ENCODE measurements at places on chromosomes 6 and 20. TPM values are rescaled to one million over a fixed set of nuclear protein-coding genes. Genes with fewer than 3 reads are reported as not detected.

- H3K27ac ChIP-seq = peak overlapping the region; percentile 73
- H3K27me3 ChIP-seq = no peaks in the 10 kb centered on the region
- no peak overlapping the region for H3K4me3 ChIP-seq
- DNase-seq = no peak
- peaks cover 37% of the 10 kb centered on the region for H3K4me1 ChIP-seq
- H3K36me3 ChIP-seq = peaks cover 2% of the 10 kb centered on the region
These were observed 119.0 kb downstream of the ALDH8A1 start for GRCh38 chr6:134830940-134831339.

DNA sequence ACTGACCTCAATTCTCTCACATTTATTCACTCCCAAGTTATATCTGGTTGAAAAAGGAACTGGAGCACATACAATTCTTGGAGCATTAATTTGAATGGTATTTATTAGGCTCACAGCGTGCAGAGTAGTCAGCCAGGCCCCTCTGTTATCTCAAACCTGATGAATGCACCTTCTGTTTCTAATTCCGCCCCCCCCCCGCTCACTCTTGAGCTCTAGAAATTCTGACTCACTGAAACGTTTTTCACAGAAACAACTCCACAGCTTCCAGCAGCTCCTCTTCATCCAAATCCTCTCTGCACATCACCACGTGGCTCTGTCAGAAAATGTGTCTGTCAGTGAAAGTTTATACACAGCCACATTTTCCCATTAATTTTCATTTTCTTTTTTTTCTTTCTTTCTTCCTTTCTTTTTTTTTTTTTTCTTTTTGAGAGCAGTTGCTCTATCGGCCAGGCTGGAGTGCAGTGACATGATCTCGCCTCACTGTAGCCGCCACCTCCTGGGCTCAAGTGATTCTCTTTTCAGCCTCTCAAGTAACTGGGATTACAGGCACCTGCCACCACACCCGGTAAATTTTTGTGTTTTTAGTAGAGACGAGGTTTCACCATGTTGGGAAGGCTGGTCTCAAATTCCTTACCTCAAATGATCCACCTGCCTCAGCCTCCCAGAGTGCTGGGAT, 109.4 kb downstream of the TBXT start:
- no peak for DNase-seq
- H3K36me3 ChIP-seq = peaks cover 1% of the 10 kb centered on the region
- no peaks in the 10 kb centered on the region for H3K27me3 ChIP-seq

Gene MAFB
- total RNA-seq = 6.1 TPM

Gene MACROD2
- 6.4 TPM for total RNA-seq

GRCh38 chr6:79377047-79377446, 142.6 kb upstream of the HMGN3 start:
- DNase-seq = no peak
- no peaks in the 10 kb centered on the region for H3K36me3 ChIP-seq
- no peak overlapping the region for H3K27ac ChIP-seq

Gene SIRPD
- total RNA-seq = not detected

DNA sequence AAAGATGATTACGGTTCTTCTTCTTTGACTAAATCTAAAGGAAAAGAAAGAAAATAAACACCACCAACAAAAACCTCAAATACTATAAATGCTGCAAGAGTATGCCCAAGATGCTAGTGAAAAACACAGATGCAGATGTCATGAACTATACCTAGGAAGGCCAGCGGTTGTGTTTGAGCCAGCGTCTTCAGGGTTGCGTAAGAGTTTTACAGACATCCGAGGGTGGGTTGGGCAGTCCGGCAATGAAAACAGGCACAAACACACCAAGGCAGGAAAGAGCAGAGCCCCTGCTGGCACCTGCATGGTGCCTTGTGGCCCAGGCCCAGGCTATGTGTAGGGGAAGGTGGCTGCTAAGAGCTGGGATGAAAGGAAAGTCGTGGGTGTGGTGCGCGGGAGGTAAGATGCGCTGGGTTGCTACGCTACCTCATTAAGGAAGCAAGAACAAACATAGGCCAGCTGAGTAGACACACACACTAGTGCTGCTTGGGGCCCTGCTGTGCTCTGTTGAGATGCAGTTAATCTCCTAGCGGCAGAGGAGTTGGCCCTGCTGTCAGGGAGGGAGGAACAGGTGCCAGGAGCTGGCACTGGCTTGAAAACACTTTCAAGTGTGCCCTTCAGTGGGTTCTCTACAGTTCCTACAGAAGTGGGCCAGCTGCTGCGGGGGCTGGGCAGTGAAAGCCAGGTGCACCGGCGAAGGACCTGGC, 170.2 kb upstream of the PLN start:
- H3K27me3 ChIP-seq = no peaks in the 10 kb centered on the region
- no peaks in the 10 kb centered on the region for H3K4me1 ChIP-seq
- DNase-seq = no peak
- no peak overlapping the region for H3K27ac ChIP-seq
- H3K4me3 ChIP-seq = no peak overlapping the region

Gene MATN4
- total RNA-seq = not detected

Gene PLCB4
- total RNA-seq = 17.2 TPM

Gene DCDC2
- total RNA-seq = 22.2 TPM

DNA sequence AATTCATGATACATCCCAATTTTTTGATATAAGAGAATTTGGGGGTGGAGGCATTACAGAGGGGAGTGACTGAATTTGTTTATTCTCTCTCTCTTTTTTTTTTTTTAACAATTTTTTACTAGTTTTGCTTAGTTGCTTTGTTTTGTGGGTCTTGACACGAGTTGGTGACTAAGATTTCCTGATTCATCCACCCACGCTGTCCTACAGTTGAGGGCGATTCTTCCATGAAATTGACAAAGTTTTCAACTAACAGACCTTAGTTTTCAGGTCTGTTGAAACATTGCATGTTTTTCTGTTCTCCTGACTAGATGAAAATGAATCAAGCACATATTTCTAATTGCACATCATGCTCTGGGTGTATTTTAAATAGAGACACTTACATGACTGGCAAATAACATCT, 613.8 kb downstream of the TFAP2B start:
- H3K4me3 ChIP-seq = no peak overlapping the region
- H3K27me3 ChIP-seq = no peaks in the 10 kb centered on the region
- no peaks in the 10 kb centered on the region for H3K4me1 ChIP-seq
- H3K36me3 ChIP-seq = no peaks in the 10 kb centered on the region
- DNase-seq = no peak
- H3K27ac ChIP-seq = no peak overlapping the region

Gene PSORS1C2
- total RNA-seq = not detected

DNA sequence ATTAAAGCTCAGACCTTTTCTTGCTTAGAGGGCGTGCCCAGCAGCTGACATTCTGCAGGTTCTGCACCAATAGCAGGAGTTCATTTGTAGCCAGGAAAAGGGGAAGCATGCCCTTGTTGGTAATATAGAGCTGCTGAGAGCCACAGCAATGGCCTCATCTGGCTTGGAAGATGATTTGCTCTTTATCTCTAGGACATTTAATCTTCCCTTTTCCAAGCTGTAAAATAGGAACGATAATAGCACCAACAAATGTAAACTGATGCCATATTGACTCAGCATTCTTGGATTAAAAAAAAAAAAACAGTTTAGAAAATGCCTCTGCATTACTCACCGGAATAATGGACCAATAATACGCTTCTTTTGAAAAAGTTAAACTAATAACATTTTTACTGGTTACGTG, 93.4 kb upstream of the SLC2A12 start:
- H3K27me3 ChIP-seq = no peaks in the 10 kb centered on the region
- H3K27ac ChIP-seq = no peak overlapping the region
- H3K4me3 ChIP-seq = no peak overlapping the region
- no peak for DNase-seq

Gene TRIM38
- 5.9 TPM for total RNA-seq

GRCh38 chr20:48822879-48823385, 4.9 kb downstream of the PREX1 start:
- no peak for DNase-seq
- H3K36me3 ChIP-seq = no peaks in the 10 kb centered on the region
- H3K4me1 ChIP-seq = peaks cover 1% of the 10 kb centered on the region
- H3K4me3 ChIP-seq = no peak overlapping the region

Gene ZNF292
- total RNA-seq = 67.9 TPM

DNA sequence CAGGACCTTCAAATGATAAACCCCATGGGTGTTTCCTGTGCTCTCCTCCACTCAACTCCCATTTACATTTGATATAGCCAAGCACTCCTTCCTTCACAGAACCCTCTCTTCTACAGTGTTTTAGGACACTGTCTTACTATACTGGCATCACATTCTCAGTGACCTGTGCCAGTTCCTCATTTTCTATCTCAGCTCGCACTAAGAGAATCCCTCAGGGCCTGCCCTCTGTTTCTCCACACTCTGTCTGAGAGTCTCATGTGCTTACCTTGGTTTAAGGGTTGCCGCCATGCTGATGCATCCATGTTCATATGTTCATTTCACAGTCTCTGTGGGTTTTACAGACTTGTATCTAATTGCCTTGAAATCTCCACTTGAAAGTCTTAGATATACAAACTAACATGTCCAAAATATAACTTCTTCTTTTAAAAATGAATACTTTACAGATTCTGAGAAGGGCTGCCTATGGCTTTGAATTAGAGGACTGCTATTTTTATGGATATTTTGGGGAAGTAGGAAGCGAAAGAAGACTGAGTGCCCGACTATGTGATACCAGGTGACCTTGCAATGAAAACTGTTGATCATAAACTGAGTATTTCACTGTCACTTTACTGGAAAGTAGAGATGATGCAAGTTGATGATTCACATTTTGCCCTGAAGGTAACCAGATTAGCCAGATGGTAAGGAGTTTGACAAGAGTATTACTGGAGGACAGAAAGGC, 153.1 kb upstream of the SIM1 start:
- DNase-seq = no peak
- H3K4me3 ChIP-seq = no peak overlapping the region
- H3K27me3 ChIP-seq = no peaks in the 10 kb centered on the region
- H3K36me3 ChIP-seq = peaks cover 13% of the 10 kb centered on the region

GRCh38 chr6:62357835-62358234, 71.8 kb upstream of the KHDRBS2 start:
- no peak overlapping the region for H3K4me3 ChIP-seq
- H3K27ac ChIP-seq = no peak overlapping the region
- no peaks in the 10 kb centered on the region for H3K36me3 ChIP-seq
- H3K27me3 ChIP-seq = no peaks in the 10 kb centered on the region

DNA sequence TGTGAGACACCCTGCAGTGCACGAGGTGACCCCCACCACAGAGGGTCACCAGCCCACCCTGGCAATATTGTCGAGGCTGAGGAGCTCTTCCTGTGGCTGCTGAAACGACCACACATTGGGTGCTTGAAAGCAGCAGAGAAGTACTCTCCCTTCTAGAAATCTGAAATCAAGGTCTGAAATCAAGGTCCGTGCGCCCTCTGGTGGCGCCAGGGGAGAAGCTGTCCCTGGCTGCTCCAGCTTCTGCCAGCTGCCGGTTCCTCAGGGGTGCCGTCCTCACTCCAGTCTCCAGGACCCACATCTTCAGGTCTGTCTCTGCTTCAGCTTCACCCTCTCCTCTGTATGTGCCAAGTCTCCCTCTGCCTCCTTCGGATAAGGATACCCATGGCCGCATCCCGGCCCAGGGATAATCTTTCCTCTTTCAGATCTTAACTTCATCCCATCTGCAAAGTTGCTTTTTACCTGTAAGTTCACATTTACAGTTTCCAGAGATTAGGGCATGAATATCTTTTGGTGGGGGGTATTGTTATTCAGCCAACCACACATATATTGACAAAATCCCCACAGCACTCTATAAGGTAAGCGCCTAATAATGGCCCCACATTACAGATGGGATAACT, 108.3 kb upstream of the PHACTR3 start:
- no peak overlapping the region for H3K4me3 ChIP-seq
- H3K27ac ChIP-seq = no peak overlapping the region
- H3K27me3 ChIP-seq = peaks cover 47% of the 10 kb centered on the region
- H3K36me3 ChIP-seq = no peaks in the 10 kb centered on the region
- DNase-seq = peak; percentile 65
- no peaks in the 10 kb centered on the region for H3K4me1 ChIP-seq

Gene NKX2-4
- not detected for total RNA-seq

DNA sequence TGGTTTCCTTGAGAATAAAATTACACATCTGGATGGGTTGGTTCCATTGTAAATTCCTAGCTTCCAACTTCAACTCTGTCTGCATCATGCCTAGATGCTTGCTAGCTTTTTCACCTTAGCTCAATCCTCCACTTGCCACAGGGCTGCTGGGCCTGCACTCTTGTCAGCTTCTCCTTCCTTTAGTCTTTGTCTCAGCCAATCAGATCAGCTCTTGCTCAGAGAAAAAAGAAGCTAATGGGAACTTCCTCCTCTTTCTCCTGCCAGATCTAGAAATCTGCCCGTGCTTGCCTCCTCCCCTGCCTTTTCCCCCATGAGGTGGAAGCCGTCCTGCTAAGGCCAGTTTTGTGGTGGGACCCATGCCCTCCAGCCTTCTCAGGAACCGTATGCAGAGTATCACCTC, 18.5 kb downstream of the RAE1 start:
- H3K27me3 ChIP-seq = no peaks in the 10 kb centered on the region
- no peak overlapping the region for H3K4me3 ChIP-seq
- no peak for DNase-seq

Gene RAB32
- total RNA-seq = 20.1 TPM

- no peaks in the 10 kb centered on the region for H3K36me3 ChIP-seq
- H3K4me3 ChIP-seq = peak overlapping the region; percentile 93
- no peak for DNase-seq
- H3K27me3 ChIP-seq = peaks cover 19% of the 10 kb centered on the region
- peaks cover 14% of the 10 kb centered on the region for H3K4me1 ChIP-seq
- H3K27ac ChIP-seq = peak overlapping the region; percentile 88
These were observed 735 bp upstream of the SLC23A2 start for GRCh38 chr20:5002077-5002413.

Gene DPPA5
- total RNA-seq = not detected

DNA sequence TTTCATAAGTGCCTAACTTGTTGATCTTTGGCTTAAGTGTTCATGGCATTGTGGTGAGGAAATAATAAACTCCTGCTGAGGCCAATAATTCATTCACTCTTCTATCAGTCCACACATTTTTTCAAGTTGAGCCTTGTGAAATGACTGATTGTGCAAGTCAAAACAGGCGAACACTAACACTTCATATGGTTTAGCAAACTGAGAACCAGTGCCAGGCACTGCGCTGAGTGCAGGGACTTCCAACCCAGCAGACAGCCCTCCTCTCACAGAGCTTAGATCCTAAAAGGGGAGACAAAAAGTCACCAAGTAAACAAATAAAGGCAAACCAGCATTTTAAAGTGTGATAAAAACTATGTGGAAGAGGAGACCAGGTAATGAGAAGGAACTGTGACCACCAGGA, 435.0 kb downstream of the PTPRT start:
- no peak for DNase-seq
- H3K4me3 ChIP-seq = no peak overlapping the region
- H3K36me3 ChIP-seq = peaks cover 16% of the 10 kb centered on the region
- H3K4me1 ChIP-seq = peaks cover 16% of the 10 kb centered on the region
- H3K27me3 ChIP-seq = no peaks in the 10 kb centered on the region

Gene HSPA1L
- total RNA-seq = 2.4 TPM

DNA sequence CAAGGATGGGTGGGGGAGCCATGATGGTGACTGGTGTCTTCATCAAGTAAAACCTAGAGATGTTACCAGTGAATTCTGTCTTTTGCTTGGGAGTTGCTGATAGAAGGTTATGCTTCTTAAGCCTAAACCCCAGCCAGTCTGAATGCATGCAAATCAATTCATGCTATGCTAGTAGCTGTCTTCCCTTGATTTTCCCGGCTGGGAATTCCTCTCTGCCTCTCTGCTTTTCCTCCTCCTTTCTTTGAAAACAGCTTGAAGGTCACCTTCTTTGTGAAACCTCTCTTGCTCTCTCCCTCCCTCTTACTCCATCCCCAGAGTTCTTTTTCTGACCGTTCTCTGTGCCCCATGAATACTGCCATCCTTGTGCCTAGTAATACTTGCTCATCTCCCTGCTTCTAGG, 58.9 kb downstream of the TMEM200A start:
- no peak overlapping the region for H3K4me3 ChIP-seq
- no peak for DNase-seq
- no peaks in the 10 kb centered on the region for H3K27me3 ChIP-seq
- H3K4me1 ChIP-seq = peaks cover 9% of the 10 kb centered on the region
- H3K36me3 ChIP-seq = no peaks in the 10 kb centered on the region
- no peak overlapping the region for H3K27ac ChIP-seq
